AML-193 (cell line): ENCODE measurements at places on chromosomes 2 and 18.

DNA sequence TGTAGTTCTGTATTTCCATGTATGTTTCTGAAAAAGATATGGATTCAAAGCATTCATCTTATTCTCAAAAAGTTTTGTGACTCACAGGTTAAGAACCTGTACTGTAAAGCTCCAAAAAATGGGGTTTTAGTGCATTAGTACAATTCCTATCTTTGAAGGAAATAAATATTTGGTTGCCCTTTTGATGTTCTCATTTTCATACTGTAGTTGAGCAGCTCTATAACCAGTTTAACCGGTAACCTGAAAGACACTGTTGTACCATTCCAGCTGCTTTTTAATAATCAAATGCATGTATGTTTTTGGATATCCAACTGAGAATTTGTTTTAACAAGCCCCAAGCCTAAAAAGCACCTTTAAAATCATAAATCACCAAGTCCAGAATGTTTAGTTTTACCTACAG, 9.6 kb upstream of the OSGEPL1 start:
- DNase-seq = no peak

DNA sequence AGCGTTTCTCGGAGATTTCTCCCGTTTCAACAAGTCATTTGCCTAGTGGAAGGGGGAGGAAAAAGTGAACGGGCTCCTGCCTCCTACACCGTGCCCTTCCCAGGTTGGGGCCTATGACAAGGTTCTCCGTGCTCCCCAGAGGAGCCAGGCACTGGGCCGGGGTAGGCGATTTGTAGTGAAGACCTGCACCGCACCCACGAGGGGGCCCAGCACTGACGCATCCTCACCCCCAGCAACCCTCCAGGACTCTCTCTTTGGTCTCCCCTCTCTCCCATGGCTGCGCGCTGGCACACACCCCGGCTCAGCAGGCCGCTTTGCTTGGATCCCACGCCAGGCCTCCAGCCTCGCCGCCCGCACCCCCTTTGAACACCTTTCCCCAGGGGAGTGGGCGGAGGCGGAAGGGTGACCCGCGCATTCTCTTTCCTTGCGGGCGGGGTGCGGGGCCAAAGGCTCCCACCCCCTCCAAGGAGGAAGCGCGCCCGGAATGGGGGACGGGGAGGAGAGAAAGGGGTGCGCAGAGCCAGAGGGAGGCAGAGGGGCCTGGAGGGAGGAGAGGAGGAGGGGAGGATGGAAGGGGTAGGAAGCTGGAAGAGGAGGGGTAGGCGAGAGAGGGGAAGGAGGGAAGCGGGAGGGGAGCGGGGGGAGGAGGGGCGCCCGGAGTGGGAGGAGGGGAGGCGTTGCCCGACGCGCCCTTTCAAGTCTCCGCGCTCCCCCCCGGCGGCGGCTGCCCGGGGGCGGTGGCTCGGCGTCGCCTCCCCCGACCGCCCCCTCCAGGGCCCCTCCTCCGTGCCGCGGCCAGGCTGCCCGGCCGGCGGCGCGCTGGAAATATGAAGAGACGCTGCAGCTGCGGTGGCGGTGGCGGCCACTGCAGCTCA, at the start of gene APCDD1:
TSS of gene APCDD1 (plus strand) at position 830 of the 875 bp plus-strand sequence. CDS start 347 bp downstream, outside the sequence.
- DNase-seq = no peak

DNA sequence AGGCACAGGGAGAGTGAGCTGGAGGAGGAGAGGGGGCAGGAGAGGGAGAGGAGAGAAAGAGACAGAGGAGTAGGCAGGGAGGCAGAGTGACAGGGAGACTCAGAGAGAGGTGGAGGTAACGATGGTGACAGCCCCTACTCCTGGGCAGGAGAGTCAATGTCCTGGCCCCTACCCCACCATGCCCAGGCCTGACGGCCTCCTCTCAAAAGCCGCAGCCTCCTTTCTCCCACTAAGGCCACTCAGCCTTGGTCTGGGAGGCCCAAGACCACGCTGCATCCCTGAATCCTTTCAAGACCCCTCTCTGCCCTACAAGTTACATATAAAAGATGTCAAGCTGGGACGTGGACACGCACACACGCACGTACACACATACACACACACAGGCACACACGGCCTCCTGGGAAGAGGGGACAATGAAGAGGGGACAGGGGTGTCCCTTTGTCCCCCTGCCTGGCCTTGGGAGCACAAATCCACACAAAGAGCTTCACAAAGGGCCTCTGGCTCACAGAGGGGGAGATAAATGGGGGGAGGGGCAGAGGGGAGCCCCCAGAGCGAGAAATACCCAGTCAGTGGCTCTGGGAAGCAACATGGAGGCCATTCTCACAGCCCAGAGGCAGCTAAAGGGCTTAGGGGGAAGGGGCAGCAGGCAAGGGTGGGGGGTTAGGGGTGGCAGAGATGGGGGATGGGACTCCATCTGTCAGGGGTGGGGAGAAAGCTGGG, 19.5 kb upstream of the TNS1 start:
- no peak for DNase-seq

DNA sequence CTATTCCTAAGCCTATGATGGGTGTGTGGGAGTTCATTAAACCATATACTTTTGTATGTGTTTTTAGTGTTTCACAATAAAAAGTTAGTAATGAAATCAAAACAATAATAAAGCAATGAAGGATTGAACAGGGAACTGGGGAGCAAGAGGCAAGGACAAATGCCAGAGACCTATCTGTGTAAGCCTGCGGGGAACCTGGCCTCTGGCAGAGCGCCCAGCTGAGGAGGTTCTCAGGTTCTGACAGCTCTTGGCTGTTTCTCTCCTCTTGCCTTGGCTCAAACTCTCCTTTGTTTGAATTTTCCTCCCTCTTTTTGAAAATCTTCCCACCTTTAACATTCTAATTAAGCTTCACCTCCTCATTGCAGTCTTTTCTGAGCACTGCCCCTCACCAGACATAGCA, 200.0 kb upstream of the NCKAP5 start:
- DNase-seq = no peak

- DNase-seq = no peak
These were observed 1.8 kb upstream of the CCDC68 start for GRCh38 chr18:54961016-54961423.

- no peak for DNase-seq
These were observed 145.8 kb upstream of the ID2 start for GRCh38 chr2:8535821-8536685.

DNA sequence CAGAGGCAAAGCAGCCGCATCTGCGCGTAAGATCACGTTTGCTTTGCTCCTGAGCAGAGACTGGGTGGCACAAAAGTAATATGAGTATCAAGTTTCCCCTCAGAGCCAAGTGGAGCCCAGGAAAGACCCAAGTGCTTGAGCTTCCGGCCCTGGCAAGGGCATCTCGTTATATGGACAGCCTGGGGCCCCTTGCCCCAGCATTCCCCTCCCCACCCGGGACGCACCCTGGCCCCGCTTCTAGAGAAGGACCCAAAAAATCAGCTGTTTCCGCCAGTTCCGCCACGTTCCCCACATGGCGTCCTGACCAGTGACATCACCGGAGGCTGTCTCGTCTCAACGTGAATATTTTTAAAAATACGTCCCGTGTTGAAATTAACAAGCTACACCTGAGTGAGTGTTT, 135.1 kb downstream of the NFATC1 start:
- no peak for DNase-seq

DNA sequence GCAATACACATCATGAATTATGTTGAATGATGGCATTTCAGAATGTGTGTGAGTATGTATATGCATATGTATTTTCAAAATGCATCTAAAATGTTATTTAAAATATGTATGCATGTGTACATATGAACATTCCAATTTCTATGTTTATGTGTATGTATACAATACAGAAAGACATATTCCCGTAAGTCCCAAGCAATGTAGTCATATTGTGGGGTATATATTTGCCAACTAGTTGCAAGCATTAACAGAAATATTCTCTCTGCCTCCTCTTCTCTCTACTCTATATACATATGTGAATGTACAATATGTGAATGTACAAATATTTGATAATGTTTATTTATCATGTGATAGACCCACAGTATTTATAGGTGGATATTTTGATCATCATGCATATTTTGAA, 345.8 kb upstream of the ZEB2 start:
- no peak for DNase-seq

DNA sequence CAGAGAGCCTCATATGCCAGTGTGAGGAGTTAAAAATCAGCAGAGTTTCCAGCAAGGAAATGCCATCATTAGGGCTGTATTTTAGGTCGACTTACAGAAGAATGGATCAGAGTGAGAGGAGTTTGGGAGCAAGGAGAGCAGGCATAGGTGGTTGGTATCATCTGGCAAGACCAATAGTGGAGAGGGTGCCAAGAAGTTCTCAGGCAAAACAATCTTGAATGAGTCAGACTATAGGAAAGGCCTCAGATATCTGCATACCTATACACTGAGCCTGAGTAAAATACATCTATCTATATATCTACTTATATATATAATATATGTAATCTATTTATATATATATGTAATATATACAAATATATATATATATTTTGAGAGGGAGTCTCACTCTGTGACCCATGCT, 57.3 kb downstream of the TMEFF2 start:
- no peak for DNase-seq

GRCh38 chr2:196591621-196592022, 47.9 kb upstream of the CCDC150 start:
- no peak for DNase-seq

DNA sequence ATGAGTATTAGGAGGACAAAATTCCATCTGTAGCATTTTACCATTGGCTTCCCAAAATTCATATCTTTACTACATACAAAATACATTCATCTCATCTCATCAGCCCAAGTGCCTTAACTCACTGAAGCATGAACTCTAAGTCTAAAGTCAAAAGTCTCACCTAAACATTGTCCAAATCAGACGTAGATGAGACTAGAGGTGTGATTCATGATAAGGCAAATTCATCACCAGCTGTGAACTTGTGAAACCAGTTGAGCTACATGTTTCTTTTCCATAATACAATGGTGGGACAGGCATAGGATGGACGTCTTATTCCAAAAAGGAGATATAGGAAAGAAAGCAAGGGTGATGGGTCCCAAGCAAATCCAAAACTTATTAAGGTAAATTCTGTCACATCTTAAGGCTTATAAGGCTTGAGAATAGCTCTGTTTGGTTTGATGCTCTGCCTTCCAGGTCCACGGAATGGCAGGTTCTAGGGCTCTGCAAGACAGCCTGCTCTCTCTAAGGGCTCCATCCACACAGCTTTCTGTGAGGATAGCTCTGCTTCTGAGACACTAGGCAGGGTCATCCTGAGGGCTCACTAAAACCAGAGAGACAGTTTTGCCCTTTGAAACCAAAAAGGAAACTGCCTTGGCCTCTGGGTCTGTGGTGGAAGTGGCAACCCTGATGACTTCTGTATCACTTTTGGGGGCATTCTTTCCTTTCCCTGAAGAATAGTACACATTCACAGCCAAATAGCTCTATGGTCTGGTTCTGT, 9.6 kb downstream of the IFIH1 start:
- no peak for DNase-seq
